Thoracic aorta (tissue), 2 donors: ENCODE measurements at places on chromosomes 3 and 15.

- no peaks in the 10 kb centered on the region for H3K36me3 ChIP-seq
- no peaks in the 10 kb centered on the region for H3K27me3 ChIP-seq
- no peak overlapping the region for H3K4me3 ChIP-seq
- H3K4me1 ChIP-seq, result no peaks in the 10 kb centered on the region
Measured at GRCh38 chr3:43180027-43180426, 74.1 kb upstream of the POMGNT2 start.

DNA sequence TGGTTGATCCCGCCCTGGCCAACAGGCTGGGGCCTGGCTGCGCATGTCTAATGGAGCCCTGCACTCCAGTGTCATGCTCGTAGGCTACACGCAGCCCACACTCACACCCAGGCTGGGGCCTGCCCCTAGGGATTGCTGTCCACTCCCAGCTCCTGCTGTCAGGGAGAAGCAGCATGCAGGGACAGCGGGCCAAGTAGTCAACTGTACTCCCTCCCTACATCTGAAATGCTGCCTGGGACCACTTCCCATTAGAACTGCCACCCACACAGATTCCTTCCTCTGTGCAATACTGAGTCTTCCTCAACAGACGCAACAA lies 16.1 kb downstream of the ALS2CL start:
- no peak overlapping the region for H3K27ac ChIP-seq
- H3K4me1 ChIP-seq, result no peaks in the 10 kb centered on the region
- no peak for DNase-seq
- H3K4me3 ChIP-seq, result no peak overlapping the region
- no peaks in the 10 kb centered on the region for H3K27me3 ChIP-seq

DNA sequence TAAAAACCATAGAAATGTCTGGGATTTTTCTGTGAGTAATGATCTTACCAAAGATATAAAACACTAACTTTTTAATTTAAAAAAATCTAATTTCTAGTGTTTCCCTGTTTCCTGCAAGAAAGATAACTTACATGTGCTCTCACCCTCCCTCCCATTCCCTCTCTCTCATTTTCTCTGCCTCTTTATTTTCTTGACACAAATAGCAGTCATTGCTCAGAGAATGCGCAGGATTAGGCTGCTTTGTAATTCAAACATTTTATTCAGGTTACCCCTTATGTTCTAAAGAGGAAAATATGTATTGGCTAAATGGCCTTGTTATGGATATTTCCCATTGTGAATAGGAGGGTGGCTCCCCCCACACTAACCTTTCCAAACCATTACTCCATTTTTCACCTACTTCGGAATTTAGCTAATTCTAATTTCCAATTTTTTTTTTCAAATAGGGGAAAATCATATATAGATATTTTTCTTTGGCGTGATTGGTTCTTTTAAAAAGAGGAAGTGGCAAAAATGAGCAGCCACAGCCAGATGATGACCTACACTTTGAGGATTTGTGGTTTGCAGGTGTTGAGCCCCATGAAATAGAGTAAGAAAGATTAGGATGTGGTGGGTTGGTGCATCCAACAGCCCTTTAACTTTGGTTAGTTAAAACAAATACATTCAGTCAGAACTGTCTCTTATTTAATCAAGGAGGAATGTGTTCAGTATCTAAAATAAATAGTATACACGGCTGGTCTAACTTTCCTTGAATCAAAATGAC lies 554.4 kb downstream of the IGSF11 start:
- H3K4me3 ChIP-seq, result no peak overlapping the region
- H3K27ac ChIP-seq, result no peak overlapping the region
- no peaks in the 10 kb centered on the region for H3K27me3 ChIP-seq

DNA sequence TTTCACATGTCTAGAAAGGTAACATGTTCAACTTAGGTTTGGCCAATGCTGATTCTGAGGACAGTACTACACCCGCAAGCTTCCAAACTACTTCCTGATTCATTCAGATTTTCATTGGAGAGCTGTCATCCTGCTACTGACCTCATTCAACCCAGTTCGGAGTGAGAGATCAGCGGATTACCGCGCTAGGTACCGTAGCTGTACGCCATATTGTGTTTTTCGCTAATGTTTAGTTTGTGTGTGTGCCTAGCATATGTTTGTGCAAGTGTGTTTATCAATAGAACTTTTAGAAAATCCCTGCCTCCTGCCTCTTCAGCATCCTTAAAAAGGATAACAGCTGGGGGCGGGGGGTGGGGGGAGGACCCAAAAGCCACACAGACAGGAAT lies 1.1 kb downstream of the ZBTB20 start:
- DNase-seq, result peak; percentile 9
- no peaks in the 10 kb centered on the region for H3K36me3 ChIP-seq
- H3K4me3 ChIP-seq, result peak overlapping the region; percentile 95
- peaks cover 18% of the 10 kb centered on the region for H3K4me1 ChIP-seq

DNA sequence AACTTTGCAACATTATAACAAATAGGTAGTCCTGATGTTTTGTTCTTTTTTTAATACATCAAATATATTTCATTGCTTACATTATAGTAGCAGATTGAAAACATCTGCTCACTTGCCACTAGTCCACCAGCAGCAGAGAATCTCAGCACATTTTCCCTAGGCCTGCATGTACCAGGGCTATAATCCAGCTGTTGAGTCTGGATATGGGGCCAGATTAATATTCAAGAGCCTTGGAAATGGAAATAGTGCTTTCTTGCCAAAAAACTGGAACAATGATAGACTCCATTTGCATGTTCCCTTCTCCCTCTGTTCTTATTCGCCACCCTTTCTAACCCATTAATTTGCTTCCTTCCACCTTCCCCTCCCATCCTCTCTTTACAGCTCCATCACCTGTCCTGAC lies 288.0 kb downstream of the EPHA3 start:
- H3K4me1 ChIP-seq, result no peaks in the 10 kb centered on the region
- H3K4me3 ChIP-seq, result no peak overlapping the region
- no peak overlapping the region for H3K27ac ChIP-seq
